ENCODE measurements at places on chromosomes 4 and X.

GRCh38 chrX:39169976-39170375 is 368.7 kb downstream of the MID1IP1 start:
- DNase-seq, result no peak

GRCh38 chrX:106802063-106802387 is 448 bp upstream of the TBC1D8B start:
- no peak for DNase-seq

GRCh38 chrX:153671589-153672530 is 1.8 kb downstream of the PNCK start:
- no peak for DNase-seq

DNA sequence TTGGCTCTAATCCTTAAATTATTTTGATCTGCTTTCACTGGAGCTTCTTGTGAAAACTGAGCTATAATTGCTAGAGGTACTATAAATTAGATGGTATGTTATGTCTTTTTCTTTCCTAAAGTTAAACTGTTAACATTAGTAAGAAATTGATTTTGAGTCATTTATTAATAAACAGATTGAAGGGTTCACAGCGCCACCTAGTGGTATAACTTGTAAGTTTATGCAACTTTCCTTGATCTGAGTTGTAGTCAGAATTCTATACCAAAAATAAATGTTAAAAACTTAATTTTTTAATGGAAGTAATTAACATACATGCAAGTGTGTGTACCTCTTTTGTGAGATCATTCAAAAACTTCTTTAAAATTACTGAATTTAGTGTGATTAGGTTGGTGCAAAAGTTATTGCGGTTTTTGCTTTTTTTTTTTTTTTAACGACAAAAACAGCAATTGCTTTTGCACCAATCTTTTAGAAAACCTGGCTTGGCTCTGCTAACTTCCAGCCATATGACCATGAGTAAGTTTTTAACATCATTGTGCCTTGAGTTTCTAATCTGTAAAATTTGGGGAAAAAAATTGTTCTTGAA is 151.5 kb downstream of the CENPC start:
- DNase-seq, result peak; percentile 22

DNA sequence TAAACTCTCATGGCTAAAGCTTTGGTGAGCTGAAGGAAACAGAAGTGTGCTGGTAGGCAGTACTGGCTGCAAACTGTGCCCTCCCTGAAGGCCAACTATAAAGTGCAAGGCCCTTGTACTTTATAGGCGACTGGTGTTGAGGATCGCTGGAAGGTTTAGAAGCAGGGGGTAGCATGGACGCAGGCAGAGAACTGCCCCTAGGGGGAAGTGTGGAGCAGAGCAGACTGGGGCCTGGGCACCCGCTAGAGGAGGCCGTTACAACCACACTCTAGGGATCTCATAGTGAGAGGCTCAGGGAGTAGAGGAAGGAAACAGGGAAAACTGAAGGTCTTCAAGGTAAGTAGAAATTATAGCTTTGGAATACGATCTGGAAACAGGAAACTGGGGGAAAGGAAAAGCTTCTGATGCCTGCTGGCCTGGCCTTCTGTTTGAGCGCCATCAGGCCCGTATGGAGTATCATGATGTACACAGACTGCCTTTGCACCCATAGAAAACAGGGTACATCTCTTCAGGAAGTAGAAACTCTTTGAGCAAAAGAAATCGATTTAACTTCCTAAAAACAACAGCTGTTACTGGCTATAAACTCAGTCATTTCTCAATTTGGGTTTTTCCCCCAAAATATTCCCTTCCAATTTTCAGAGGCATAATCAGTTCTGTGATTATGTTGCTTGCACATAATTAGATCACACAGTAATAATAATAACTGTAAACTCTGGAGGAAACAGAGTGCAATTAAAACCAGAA is 23.9 kb upstream of the TMSB4X start:
- no peak for DNase-seq

DNA sequence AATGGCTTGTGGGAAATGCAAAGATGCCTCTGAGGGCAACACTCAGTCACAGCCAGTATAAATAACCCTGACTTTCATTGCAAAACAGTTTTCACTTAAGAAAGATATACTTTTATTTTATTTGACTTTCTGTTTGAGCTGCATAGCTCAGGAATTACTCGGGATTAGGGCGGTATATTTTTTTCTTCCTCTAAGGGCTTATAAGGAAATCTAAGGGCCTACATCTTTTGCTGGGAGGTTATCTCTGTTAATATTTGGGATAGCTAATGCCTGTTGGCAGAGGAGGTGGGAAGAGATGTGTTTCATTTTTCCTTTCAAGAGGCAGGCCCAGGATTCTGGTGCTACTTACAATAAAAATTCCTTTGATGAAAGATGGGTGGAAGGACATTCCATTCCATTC is 28.8 kb upstream of the EGFL6 start:
- no peak for DNase-seq

GRCh38 chr4:38383646-38384121 is 280.3 kb upstream of the KLF3 start:
- DNase-seq, result no peak

- DNase-seq, result no peak
Measured at GRCh38 chrX:34058005-34058404, 74.1 kb downstream of the FAM47A start.

DNA sequence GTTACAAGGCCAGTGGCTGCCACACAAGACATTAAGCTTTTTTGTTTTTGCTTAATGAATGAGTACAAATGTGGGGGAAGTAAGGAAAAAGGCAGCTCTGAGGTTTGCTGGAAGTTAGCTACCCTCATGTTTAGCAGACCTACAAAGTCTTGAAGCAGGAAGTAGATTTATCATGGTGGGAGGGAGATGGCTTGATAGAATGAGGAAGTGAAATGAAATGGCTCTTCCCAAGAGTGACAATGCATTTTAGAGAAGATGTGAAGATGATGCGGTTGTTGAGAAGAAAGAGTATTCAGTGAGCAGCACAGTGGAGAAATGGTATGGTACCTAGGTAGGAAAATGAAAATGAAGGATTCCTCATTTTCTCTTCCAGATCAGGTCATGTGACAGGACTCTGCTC is 108.0 kb downstream of the SLIT2 start:
- no peak for DNase-seq

DNA sequence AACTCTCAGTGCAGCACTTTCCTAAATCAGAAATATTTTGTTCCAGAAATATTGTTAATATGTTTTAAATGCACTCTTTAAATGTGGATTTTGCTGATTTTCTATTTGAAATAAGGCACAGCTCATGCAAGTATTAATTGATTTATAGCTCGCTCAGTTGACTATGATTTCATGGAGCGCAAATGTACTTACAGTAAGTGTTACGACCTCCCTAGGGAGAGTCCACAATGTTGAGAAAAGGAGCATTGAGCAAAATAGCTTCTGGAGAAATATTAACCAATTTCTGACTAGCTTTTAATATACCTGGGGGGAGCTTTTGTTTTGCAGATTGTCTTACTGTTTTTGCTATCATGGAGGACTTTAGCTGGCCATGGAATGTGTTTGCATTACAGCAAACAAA is 1687.5 kb downstream of the STIM2 start:
- DNase-seq, result no peak

- DNase-seq, result no peak
Measured at GRCh38 chr4:153383131-153383530, 38.6 kb downstream of the MND1 start.

DNA sequence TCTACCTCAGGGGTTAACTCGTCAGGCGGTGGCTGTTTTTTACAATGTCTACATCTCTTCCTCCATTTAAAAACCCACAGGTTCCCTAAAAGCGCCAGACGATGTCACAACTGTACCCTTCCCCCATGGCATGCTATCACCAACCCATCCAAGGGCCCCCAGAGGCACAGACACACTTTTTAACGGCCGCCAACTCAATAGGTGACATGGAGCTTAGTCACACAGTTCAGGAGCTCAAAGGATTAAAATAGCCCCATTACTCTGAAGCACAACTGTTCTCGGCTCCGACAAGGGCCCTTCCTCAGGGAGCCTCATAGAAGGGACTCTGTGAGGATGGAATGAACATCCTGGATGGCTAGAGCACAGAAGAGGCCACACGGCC is 12.4 kb downstream of the SH3KBP1 start:
- DNase-seq, result no peak

DNA sequence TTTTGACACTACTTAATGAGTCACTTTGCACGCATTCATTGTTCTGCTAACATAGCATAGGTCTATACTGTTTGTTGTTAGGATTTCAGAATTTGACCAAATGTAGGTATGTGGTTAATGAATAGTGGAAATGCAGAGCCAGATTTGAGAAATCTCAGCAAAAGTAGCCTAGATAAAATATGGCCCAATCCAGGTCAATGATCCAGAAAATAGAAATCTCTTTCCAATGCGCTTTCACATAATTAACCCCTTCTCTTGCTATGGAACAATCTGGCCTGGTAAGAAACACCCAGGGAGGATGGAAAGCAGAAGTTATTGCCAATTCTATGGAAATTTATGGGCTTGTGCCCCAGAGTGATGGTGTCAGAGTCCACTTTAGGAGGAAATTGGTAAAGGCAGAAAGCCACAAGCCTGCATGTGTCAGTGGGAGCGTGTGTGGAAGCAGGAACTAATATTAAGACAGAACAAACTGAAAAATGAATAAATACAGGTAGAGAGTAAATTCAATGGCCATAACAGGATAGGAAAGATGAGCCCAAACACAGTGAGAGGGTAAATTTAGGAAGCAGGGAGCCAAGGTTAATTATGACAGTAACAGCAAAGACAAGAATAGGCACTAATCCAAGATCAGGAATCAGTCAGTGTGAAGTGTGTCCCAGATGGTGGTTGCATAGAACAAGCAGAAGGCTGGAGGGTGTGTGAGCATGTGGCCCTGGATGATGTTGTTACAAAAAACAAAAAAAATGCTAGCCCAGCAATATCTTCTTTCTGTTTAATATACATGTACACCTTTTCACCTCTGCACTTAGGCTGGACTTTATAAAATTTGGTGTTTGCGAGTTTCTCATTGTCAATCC is 102.9 kb downstream of the SYTL5 start:
- DNase-seq, result no peak

GRCh38 chrX:9312922-9313867 is 151.7 kb upstream of the TBL1X start:
- DNase-seq, result no peak

- DNase-seq, result no peak
Measured at GRCh38 chrX:140391313-140391712, 113.6 kb downstream of the SOX3 start.

- no peak for DNase-seq
Measured at GRCh38 chrX:46624090-46624786, 50.7 kb downstream of the CHST7 start.

- peak; percentile 13 for DNase-seq
Measured at GRCh38 chr4:130359542-130359941, 1263.6 kb downstream of the C4orf33 start.

- no peak for DNase-seq
Measured at GRCh38 chrX:110442635-110443034, 84.0 kb downstream of the RTL9 start.

- DNase-seq, result no peak
Measured at GRCh38 chrX:107711521-107712181, 63.9 kb downstream of the TSC22D3 start.
